ENCODE measurements at places on chromosomes 13 and 19.
A peak's percentile ranks its signal among the peaks of the same experiment; 100 is the strongest.

DNA sequence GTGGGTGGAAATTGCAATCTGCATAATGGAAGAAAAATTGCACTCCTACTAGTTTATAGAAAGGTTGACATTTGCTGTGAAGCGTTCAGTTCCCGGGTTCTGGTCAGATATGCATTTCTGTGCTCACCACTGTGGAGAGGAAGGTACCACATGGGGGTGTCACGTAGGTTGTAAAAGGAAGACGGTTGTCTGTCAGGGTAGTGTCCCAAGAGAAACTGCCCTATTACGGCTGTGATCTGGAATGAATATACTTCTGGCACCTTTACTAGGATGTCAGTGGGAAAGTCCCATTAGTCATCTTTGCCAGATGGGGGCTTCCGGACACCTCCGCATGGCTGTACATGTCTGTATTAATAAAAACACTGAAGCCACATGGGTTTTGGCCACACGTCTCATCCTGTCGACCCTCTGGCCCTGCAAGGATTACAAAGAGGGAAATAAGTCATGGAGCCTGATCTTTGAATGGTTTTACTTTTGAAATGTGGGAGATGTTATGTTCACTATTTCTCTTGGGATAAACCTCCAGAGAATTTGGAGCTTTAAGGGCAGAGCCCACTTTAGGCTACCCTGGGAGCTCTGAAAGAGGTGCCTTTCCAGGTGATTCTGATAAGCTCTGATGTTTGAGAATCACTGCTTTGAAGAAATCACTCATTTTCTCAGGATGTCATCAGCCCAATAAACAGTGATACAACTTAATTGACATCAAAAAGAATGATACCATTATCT, 133.9 kb downstream of the AKAP11 start:
- no peak for DNase-seq

DNA sequence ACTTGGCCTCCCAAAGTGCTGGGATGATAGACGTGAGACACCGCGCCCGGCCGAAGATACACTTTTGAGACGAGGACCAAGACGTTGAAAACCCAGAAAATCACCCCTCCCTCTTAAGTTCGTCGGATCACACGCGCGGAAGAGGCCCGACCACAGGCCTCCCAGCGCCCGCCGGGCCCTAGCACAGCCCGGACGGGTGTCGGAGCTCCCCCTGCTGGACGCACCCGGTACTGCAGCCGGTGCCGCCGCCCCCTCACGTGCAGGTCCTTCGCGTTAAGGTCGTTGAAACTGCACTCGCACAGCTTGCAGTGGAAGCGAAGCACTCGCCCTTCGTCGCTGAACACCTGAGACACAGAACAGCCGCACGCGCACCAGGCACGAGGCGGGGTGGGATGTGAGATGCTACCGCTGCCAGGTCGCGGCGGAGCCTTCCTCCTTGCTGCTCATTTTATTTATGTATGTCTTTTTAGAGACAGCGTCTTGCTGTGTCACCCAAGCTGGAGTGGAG, 35.7 kb upstream of the MATK start:
- DNase-seq: peak; percentile 86

- DNase-seq: no peak
Measured at GRCh38 chr19:46191972-46192371, 37.6 kb upstream of the IGFL1 start.

- peak; percentile 49 for DNase-seq
Measured at GRCh38 chr19:38649305-38650171, 2.1 kb downstream of the ACTN4 start.

DNA sequence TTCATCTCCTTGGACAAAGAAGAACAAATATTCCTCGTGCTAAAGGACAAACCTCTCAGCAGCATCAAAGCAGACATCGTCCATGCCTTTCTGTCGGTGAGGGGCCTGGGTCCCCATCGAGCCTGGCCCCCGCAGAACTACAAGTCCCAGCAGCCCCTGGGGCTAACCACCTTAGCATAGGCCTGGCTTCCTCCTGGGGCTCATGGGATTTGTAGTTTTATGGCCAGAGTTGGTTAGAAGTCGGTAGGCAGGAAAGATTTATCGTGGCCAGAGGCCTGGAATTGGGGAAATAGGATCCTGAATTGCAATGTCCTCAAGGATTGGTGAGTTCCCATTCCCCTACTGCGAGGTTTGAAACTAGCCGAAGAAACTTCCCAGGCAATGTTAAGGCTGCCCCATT, 19.6 kb downstream of the TMEM150B start:
- peak; percentile 88 for DNase-seq

- no peak for DNase-seq
Measured at GRCh38 chr19:39021063-39021462, 11.3 kb downstream of the FBXO27 start.

DNA sequence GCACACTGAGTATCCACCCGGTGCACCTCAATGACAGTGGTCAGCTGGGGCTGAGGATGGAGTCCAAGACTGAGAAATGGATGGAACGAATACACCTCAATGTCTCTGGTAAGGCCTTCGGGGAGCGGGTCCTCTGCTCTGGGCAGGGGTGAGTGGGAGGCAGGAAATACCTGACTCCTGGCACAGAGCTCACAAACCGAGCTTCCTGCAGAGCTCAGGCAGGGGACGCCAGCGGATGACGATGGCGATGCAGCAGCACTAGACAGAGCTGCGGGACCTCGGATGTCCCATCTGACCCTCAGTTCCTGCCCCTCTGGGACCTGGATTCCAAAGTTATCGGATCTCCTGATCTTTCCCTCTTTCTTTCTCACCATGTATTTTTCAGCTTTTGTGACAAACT, 3.8 kb downstream of the CD22 start:
- peak; percentile 12 for DNase-seq

GRCh38 chr19:55614711-55615542, 9.4 kb downstream of the ZNF784 start:
- DNase-seq: peak; percentile 12

GRCh38 chr19:5138606-5139582, 170.0 kb downstream of the KDM4B start:
- no peak for DNase-seq

- DNase-seq: peak; percentile 44
Measured at GRCh38 chr19:9935506-9936325, 599 bp downstream of the OLFM2 start.

- no peak for DNase-seq
Measured at GRCh38 chr13:26200811-26201210, 21.3 kb downstream of the RNF6 start.

GRCh38 chr13:69389899-69390298, 717.7 kb upstream of the ATXN8OS start:
- DNase-seq: no peak

DNA sequence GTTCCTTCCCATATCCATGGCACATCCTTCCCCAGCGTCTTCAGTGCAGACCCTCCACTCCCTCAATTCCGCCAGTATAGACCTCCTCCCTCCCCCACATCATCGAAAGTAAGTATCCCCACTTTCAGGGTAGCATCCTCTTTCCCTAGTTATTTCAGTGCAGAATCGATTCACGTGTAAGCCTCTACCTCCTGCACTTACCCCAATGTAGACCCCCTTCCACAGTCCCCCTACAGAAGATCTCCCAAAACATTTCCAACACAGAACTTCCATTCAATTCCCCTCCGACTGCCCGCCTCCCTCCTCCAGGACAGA, 664 bp downstream of the IRF3 start:
- no peak for DNase-seq

DNA sequence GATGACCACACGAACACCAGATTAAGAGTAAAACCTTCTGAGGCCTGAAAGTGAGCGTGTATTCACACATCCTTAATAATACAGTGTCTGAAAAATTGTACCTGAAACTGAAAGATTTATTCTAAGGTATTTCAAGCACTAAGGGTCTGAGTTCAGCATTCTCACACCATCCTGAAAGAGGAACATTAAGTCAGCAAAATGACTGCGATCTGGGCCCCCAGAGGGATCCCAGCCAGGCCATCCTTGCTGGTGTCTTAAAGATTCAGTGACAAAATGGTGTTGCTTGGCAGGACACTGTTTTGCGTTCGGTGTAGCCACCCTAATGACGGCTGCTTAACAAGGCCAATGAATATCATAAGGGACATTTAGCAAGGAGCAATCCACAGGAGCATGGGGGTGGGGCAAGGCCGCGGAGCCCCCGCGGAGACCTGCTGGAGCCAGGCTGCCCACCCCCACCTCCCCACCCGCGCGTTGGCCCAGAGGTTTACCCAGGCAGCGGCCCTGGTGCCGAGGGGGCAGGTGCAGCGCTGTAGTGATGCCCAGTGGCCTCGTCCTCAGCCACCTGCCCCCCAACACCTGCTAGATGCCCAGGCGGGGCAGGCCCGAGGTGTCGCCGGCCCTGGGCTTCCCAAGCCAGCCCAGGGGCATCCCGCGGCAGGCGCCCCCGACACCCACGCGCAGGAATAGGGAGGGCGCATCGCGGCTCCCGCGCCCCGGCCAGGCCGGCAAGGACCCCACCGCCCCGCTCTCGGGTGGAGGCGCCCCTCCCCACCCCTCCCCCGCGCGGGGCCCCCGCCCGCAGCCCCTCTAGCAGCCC, 742 bp downstream of the NALCN start:
- DNase-seq: peak; percentile 17

DNA sequence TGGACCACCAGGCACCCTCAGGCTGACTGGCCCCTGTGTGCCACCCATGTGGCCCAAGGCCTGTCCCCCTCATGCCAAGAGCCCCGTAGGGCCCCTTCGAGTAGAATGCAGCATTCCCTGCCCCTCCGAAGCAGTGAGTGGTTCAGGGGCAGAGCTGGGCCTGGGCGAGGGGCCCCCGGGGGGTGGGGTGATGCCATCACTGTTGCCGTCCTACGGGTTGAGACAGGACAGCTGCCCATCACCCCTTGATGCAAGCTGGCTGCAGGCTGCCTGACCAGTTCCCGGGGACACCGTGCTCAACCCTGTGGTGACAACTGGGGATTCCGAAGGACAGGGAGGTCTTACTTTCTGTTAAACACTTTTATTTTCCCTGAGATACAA, 4.7 kb downstream of the SBNO2 start:
- DNase-seq: no peak

DNA sequence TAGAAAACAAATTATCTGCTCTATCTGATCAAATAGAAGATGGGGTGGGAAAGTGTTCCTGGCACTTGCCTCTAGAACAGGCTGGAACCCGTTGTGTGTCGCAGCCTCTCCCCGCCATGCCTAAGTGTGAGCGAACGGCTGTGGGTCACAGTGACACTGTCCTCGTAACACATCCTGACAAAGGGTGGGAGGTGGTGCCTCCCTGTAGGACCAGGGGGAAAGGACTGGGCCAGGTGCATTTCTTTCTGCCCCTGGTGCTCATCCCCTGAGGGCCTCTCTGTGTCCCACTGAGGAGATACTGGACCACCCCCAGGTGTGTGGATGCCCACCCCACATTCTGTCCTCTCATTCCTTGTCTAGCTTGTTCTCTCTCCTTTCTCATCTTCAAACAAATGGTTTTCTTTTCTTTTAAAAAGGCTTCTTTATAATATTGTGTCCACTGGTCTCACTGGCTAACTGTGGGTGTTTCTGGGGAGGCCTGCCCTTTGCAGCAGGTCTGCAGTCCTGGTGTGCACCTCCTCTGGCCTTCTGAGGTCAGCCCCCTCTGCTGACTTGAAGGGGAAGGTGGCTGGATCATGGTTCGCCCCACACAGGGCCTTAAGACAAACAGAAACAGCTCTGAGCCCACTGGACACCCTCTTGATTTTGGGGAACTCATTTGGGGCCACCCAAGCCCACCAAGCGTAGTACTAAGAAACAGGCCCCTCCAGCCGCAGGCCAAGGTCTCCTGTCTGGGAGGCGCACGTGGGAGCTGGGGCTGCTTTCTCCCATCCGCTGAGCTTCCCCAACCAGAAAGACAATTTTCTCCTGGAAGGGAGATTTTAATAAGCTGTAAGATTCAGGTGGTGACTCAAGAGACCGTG, 152.5 kb upstream of the SOX1 start:
- DNase-seq: no peak

- DNase-seq: no peak
Measured at GRCh38 chr13:78393286-78394142, 209.8 kb downstream of the POU4F1 start.

All from GM23338 (cell line).